ENCODE measurements at places on chromosomes 3 and 15.

GRCh38 chr3:37024092-37024491, 30.8 kb downstream of the MLH1 start:
- no peak for DNase-seq

GRCh38 chr3:133547432-133548041, 25.9 kb upstream of the CDV3 start:
- DNase-seq: no peak

DNA sequence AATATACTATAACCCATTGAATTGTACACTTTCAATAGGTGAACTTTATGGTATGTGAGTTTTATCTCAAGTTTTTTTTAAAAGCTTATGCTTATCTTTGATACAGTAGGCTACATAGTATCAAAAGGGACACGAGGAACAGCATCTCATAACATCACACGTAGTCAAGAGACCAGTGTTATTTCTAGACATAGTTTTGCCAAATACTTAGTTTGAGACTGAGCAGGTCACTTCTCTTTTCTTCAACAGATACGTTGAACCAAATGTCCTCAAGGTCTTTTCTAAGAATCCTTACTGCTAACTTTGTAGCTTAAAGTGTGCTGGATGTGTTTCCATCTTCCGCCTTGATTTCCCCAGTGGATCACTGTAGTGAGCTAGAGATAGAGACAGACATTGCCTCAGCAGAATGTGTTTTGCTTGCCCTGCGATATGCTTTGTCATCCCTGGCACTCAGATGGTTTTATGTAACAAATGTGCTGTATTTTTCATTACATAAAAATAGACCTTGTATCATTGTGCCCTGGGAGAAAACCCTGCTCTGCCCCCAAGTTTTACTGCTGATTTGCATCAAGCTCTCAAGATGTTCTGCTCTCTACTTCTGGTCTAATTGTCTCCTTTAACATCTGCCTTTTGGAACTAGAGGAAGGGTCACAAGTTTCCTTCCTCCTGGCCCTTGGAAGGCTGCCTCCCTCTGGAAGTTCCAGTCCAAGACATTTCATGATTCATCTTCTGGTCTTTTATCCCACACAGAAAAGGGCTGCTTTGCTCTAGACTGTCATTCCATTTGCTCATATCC, 426.4 kb upstream of the RGMA start:
- no peak for DNase-seq

DNA sequence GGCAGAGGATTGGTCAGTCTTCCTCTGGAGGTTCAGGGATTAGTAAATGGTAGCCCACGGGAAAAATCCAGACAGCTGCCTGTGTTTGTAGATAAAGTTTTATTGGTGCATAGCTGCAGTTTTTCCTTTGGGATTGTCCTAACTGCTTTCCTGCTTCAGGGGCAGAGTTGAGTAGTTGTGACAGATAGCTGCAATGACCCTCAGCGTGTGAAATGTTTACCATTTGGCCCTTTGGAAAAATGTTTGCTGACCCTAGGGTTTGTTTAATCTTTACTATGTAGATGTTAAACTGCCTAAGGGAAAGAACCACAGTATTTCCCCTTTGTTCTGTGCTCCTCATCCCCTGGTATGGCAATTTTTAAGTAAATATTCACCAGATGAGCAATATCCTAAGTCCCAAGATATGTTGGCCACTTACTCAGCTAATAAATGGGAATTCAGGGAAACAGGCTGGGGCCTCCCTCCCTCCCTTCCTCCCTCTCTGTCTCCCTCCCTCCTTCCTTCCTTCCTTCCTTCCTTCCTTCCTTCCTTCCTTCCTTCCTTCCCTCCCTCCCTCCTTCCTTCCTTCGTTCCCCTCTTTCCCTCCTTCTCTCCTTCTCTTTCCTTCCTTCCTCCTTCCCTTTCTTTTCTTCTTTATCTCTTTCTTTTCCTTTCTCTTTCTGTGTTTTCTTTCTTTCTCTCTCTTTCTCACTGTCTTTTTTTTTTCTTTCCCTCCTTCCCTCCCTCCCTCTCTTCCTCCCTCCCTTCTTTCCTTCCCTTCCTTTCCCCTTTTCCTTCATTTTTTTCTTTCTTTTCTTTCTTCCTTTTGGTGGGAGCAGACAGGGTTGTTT, 234.6 kb upstream of the BHLHE40 start:
- DNase-seq: no peak

DNA sequence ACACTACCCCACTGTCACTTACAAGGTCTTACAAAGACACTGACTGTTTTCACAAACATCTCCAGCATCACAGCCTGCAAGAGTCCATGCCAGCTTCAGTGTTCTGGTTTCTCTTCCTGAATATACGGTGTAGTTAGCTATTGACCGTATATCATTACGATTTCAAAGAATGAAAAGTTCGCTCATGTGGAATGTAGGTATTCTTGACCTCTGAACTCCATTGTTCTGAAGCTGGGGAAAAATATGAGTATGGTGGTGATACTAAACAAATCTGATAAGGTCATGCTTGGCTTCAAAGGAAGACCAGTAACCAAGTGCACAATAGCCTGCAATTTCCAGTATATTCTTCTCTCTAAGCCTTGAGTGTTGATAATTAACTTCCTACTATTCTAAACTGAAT, 315.7 kb upstream of the WNT5A start:
- DNase-seq: no peak

GRCh38 chr3:66317750-66318376, 97.1 kb downstream of the SLC25A26 start:
- DNase-seq: no peak

- DNase-seq: no peak
Measured at GRCh38 chr3:52752045-52752660, 18.6 kb downstream of the NEK4 start.

GRCh38 chr3:49273825-49274532, 3.1 kb downstream of the C3orf62 start:
- no peak for DNase-seq

GRCh38 chr3:44861412-44862225, at the start of gene TMEM42:
Gene TMEM42, plus strand, starts transcription at chr3:44861912. Its CDS starts 13 bp downstream, at chr3:44861925.
- DNase-seq: peak; percentile 83

DNA sequence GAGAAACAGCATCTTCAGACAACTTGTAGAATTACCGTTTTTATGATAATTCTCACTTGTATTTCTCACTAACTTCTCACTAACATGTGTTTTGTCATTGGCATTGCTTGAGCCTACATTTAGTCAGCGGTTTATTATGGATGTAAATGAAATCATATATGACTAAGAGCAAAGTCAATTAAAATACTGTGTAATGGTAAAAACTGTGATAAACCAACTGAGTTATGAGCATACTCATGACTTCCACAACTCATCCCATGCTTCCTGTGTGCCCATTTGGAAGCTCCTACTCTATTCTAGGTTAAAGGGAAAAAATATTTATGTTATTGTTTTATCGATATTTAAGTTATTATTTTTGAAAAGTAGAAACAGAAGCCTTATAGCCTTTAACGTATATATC, 12.8 kb downstream of the PXK start:
- DNase-seq: no peak

- DNase-seq: no peak
Measured at GRCh38 chr3:59775761-59776325, 726.0 kb upstream of the CFAP20DC start.

DNA sequence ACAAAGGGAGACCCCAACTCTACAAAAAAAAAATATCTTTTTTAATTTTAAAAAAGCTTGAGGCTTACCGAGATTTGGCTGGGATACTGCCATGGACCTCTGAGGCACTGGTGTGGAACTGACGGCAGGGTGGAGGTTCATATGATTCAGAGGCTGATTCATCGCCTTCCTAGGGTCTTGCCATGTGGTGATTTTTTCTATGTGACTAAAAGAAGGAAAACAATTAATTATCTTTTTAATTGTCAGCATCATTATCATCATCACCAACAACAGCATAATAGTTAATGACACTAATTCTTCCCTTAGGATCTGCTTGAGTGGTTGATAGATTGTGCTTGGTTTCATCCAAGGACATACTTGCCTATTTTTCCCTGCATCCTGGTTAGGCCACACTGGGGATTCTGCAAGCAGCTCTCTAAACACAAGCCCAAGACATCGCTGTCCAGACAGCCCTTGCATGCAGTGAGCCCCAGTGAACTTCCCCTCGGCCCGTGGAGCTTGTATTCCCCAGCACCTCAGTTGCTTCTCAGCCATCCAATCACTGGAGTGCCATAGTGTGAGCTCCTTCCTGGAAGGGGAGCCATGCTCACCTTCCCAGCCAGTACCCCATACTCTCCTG, 84.9 kb downstream of the WWTR1 start:
- no peak for DNase-seq

DNA sequence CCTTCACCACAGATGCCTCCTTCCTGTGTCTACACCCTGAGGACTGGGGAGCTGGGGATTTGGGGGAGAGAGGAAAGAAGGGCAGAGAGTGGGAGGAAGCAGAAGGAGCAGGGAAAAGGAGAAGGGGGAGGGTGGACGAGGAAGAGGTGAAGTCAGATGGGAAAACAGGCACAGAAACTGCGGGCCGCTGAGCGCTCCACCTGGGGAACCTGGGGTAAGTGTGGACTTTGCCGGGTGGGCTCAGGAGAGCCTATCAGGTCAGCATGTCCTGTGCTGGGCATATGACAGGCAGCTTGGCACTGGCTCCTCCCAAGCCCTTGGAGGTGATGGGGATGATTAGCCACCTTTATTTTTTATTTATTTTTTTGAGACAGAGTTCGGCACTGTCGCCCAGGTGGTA, 62.6 kb downstream of the CORO2B start:
- no peak for DNase-seq

DNA sequence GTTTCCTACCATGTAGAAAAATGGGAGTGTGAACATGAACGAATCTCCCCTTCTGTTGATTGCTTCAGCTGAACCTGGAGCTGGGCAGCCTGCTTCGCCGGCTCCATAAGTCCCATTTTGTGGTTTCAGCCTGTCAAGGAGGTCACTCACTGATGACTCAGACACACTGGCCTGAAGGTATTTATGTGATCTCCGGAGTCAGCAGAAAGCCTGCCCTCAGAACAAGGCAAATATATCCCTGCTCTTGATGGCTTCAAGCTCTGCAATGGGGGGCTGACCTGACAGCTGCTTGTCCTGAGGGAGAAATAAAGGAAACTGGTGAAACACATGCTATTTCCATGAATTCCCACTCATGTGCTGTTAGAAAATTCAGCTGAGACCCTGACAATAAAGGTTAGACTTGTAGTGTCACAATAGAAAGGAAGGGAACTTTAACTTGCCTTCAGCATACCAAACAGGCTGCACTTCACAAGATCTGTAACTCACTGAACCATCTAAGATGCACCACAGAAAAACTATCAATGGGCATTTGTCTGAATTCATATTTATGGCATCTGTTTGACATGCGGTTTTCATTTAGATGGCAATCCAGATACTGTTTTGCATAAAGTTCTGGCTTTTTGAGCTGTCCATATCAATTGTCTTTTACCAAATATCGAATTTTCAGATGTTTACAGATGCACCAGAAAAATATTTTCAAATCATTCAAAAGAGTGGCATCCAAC, 282.0 kb upstream of the VEPH1 start:
- no peak for DNase-seq

- no peak for DNase-seq
Measured at GRCh38 chr15:47203993-47204392, 513.3 kb upstream of the SEMA6D start.

DNA sequence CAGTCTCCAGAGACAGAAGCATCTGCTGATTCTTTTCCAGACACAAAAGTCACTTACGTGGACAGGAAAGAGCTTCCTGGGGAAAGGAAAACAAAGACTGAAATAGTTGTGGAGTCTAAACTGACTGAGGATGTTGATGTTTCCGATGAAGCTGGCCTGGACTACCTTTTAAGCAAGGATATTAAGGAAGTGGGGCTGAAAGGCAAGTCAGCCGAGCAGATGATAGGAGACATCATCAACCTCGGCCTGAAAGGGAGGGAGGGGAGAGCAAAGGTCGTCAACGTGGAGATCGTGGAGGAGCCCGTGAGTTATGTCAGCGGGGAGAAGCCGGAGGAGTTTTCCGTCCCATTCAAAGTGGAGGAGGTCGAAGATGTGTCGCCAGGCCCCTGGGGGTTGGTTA, 25.4 kb downstream of the SYNM start:
- DNase-seq: no peak

GRCh38 chr15:70045045-70045444, 52.7 kb downstream of the TLE3 start:
- no peak for DNase-seq

- DNase-seq: no peak
Measured at GRCh38 chr15:62087671-62088352, 21.0 kb downstream of the C2CD4A start.

GRCh38 chr3:46892285-46893145, 15.0 kb downstream of the PTH1R start:
- no peak for DNase-seq

- no peak for DNase-seq
Measured at GRCh38 chr3:154176036-154176435, 54.8 kb downstream of the ARHGEF26 start.

- DNase-seq: no peak
Measured at GRCh38 chr3:54578417-54578816, 349.4 kb downstream of the LRTM1 start.

GRCh38 chr15:75431682-75432081, 19.8 kb downstream of the SIN3A start:
- no peak for DNase-seq

DNA sequence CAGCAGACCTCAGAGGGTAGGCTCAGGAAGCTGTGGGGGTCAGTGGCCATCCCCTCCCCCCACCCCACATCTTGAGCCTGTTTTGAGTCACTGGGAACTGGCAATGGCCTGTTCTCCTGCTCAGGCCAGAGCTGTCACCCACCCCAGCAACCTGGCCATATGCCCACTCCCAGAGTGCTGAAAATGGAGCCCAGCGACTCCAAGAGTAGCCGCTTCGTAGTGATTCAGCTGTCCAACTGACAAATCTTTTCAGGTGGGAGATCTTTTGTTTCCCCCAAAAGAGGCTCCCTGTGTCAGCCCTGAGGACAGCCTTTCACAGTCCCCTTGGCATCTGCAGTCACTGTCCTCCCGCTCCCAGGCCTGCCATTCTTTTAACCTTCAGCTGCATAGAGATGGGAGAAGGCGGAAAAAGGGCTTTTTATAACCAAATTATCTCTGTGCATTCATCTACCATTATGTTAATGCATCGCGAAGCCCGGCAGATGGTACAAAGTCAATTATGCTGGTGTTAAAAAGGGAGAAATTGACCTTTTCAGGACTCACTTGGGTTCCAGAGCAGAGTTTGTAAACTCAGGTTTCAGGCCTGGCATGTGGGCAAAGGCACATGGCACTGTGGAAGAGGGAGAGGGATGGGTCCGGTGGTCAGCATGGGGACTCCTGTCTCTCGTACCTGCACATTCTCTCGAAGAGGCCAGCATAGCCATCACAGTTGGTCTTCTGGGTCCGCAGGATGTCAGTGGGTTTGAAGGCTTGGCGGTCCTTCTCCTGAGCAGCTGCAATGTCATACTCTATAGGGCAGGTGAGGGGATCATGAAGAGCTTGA, 32.1 kb downstream of the KY start:
- no peak for DNase-seq

GRCh38 chr3:35644451-35644850, 5.1 kb downstream of the ARPP21 start:
- DNase-seq: no peak

- DNase-seq: no peak
Measured at GRCh38 chr3:165753560-165753959, 83.7 kb downstream of the BCHE start.

- DNase-seq: no peak
Measured at GRCh38 chr3:85783291-85783690, 824.5 kb downstream of the CADM2 start.

GRCh38 chr15:88624971-88625490, 3.9 kb downstream of the AEN start:
- no peak for DNase-seq

Measured in activated CD4-positive, alpha-beta T cell treated with anti-CD3 and anti-CD28 coated beads, Interleukin-2, amount 50 U/mL, for 4 hours (primary cell).